Stimulated activated CD8-positive, alpha-beta memory T cell treated with anti-CD3 and anti-CD28 coated beads, Interleukin-7, amount 100 ng/mL, for 1 hour (primary cell): ENCODE measurements at places on chromosomes 2 and 18.

GRCh38 chr2:154549869-154550268 lies 148.6 kb upstream of the KCNJ3 start:
- no peak for DNase-seq

DNA sequence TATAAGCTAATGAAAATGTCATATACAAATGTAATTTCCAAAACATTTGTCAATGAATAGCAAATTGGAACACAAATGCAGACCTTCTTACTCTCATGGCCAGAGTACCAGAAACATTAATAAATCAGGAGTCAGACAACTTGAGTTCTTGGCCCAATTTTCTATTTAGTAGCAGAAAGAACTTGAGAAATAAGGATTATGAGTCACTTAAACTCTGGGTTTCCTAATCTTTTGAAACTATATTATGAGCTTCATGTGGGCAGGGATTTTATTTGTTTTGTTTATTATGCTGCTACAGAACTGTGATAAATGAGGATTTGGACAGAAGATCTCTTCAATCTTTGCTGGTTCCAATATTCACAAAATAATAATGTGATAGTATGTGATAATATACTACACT lies 686.7 kb downstream of the NR4A2 start:
- no peak for DNase-seq

DNA sequence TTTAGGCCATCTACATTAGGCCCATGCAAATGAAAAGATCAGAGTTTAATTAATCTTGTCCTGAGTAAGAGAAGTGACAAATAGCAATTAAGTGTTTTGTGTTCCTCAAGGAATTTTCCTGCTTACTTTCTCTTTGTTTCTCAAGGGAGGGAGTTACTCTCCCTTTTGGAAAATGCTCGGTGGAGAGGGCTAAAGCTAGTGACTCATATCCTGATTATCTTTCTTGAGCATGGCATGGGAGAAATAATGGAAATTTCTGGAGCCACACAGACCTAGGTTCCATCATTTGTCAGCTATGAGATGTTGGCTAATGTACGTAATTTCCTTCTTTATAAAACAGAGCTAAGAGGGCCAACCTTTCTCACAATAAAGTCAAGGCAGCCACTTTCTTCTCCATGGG lies 177.1 kb downstream of the ETAA1 start:
- DNase-seq: no peak

DNA sequence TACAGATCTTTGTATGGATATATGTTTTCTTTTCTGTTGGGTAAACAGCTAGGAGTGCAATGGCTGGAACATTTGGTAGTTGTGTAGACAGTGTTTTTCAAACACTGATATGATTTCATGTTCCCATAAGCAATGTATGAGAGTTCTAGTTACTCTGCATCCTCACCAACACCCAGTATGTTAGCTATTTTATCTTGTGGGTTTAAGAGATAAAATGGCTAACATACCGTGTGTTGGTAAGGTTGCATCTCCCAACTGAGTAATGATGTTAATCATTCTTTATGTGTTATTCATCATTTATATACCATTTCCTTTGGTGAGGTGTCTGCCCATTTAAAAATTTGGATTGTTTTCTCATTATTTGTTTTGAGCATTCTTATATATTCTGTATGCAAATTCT lies 65.7 kb downstream of the LYPD6B start:
- no peak for DNase-seq

GRCh38 chr18:65221736-65222135 lies 529.1 kb upstream of the CDH7 start:
- DNase-seq: no peak

DNA sequence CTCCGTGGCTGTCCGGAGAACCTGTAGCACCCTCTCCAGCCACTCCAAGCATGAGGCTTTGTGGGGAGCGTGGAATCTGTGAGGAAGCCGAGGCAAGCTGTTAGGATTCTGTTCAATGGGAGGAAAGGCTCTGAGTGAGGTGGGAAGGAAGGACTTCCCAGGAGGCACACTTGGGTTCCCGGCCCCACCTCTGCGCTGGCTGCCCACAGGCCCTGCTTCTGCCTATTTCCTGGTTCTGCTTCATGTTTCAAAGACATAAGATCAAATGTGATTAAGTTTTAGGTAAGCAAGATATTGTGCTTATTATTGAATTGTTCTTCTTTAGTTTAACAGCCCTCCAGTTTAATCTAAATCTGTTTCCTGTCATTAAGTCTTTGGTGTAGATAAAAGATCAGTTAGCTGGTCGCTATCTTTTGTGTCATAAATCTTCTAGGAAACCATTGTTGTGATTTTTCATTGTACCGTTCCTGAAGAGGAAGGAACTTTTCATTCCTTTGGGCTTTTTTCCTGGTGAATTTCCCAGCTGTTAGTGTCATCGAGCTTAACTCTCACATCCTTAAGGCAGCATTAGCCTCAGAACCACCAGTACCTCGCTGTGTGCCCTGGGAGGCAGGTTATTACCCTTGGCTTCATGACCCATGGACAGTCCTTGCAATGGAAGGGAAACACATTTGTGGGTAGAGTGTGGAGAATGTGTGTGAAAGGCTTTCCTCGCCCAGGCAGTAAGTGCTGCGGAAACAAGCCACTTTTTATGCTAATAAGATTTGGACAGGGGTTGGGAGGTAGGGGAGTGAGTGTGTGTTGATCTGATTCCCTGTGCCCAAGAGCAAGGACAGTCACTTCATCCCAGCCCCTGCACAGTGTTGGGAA lies 61.9 kb upstream of the ALPP start:
- no peak for DNase-seq

DNA sequence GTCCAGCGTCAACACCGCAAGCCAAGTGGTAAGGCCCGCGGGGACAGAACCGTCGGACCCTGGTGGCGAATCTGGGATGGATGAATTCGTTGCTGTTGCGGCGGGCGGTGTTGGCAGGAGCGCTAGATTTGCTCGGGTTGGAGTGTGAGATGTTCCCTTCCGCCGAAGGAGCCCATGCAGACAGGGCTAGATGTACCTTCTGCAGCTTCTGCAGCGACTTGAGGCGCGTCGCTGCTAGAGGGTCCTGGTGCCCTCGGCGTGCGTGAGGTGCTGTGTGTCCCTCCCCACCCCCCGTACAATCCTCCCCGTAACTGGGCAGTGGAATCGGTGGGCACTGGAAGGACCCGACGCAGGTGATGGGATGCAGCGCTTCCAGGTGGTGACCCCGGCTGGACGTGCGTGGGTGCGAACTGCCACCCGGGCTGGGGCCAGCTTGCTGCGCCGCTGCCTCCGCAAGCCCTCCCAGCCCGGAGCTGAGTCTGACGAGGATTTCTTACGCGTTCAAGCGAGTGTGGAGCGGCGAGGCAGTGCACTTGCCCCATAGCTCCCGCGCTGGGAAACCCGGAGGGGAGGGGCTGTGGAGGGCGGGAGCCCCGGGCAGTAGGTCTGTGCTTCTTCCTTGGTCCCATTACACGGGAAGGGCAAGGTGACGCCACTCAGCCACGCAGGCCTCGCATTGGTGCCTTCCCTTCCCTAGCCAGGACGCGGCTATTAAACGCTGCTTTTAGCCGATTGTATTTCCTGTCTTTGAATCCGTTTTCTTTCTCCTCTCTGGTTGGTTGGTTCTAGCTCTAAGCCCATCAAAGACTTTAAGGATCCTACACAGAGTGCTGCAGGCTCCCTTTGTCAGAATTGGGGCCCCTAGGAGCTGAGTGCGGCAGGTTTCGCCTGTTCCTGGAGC lies 34.2 kb downstream of the CHRNA1 start:
- no peak for DNase-seq

DNA sequence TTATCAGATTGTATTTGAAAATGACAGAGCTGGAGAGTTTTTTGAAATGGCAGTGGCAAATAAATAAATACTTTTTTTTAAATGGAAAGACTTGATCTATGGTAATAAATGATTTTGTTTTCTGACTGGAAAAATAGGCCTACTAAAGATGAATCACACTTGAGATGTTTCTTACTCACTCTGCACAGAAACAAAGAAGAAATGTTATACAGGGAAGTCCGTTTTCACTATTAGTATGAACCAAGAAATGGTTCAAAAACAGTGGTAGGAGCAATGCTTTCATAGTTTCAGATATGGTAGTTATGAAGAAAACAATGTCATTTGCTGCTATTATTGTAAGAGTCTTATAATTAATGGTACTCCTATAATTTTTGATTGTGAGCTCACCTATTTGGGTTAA lies 30.9 kb downstream of the CD28 start:
- no peak for DNase-seq

DNA sequence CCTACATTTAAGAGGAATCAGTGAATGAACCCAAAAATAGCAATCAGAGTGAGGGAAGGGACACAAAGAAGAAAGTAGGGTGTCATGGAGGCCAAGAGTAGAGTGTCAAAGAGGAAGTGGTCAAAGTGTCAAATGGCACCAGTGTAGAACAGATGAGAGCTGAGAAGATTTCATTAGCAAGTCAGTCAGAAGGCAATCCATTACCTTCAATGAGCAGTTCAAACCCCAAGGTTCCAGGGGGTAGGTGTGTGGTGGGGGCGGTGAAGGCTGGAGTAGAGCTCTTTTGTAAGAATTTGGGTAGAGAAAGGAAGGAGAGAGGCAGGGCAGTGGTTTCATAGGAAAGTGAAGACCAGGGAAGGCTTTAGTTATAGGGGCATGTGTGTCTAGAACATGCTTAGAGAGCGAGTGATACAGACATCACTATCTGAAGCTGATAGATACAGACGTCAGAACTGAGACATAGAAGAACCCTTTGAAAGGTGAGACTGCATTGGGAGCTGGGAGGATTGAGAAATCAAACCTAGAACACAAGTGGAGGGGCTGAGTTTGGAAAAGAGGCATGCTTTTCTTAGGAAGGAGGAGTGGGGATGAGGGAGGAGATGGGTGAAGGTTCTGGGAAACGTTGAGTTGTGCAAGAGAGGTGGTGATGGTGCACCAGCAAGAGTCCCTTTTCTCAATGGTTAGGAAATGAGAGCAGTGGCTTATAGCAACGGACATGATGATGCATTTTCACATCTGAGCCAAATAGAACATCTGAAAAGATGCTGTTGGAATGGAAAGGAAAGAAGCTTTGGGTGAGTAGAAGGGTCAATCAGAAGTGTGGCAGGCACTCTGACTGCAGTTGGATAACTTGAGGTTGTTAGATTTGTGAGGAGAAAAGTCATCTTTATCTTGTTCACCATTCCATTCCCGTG lies 48.9 kb upstream of the IL1RL1 start:
- no peak for DNase-seq

GRCh38 chr18:4987452-4988405 lies 209.3 kb downstream of the AKAIN1 start:
- DNase-seq: no peak

GRCh38 chr2:39252888-39253518 lies 9.2 kb upstream of the CDKL4 start:
- no peak for DNase-seq

DNA sequence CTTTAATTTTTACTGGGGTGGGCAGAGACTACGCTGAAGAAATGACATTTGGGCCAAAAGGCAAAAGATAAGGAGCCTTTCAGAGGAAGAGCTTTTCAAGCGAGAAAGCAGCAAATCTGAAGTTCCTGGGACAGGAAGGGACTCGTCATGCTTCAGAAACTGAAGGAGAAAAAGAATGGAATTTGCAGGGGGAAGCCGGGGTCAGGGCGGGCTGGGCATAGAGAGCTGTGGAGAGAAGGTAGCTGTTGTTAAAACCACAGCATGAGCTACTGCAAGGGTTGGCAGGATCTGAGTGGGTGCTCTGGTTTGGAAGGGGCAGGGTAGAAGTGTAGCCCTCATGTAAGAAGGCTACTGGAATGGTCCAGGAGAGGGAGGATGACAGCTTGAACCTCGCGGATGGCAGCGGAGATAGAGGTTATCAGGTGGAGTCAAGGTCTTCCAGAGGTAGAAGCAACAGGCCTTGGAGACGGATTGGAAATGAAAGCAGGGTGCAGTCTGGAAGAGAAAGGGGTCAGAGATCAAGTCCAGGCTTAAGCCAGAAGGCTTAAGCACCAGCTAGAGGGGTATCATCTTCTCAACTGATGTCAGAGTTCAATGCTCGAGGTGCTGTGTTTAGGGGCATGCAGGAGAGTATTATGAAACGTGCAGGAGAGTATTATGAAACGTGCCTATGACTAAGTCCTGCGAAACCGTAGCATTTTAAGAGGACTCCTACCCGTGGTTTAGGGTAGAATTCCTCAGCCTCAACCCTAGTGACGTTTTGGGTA lies 18.9 kb downstream of the ATP8B1 start:
- no peak for DNase-seq

DNA sequence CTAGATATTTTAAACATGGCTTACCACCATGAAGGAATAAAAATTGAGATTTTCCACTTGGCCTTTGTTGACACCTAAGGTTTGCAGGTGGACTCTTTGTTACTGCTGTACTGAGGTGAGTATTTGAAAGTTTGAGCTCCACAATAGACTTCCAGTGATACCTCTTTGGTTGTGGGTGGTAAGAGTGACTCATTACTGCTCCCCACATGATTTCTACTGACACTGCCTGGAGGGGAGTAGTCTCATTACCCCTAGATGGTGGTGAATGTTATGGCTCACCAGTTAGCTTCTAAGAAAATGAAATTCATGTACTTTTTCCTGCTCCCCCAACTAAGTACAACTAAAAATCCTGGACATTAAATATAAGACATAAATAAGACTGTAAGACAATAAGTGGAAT lies 1183.1 kb upstream of the TMEFF2 start:
- DNase-seq: no peak

GRCh38 chr2:240819126-240819857 lies 727 bp downstream of the KIF1A start:
- DNase-seq: no peak

DNA sequence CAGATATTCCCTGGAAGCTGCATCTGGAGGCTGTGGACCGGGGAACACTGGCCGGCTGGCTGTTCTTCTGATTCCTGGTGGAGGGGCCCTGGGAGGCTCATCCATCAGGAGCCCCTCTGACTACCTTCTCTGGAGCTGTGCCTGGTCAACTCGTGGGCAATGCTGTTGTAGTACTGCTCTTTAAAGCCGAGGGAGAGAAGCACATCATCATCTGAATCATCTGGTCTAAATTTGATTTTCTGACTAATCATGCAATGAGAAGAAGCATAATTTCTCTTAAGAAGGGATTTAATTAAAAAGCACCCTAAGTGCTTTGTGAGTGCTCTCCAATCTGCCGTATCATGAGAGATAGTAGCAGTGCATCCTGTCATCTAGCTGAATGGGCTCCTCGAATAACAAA lies 229.5 kb downstream of the FHOD3 start:
- DNase-seq: no peak

- no peak for DNase-seq
These were observed 1612.6 kb upstream of the CELF4 start for GRCh38 chr18:39178166-39178565.
